Central memory CD8-positive, alpha-beta T cell (primary cell): ENCODE measurements at places on chromosomes 3 and 15.

DNA sequence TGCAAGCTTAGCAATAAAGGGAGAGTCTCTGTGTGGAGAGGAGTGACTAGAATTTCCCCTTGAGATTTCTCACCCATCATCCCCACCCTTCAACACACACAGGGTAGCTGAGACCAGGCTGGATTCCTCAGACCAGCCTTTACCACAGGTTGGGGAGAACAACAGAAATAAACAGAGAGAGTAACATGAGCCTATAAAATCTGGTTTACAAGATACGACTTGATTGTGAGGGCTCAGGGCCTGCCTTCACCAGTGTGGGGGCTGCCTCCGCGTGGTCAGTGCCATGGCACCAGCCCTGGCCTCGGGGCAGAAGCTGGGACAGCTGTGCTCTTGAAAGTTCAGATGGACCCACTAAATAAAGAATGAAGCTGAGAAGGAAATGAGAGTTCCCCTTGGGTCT is 14.6 kb upstream of the MAGEF1 start:
- DNase-seq = no peak

- no peak for DNase-seq
Observed at GRCh38 chr3:42394579-42395288, 15.7 kb downstream of the LYZL4 start.

- DNase-seq = no peak
Observed at GRCh38 chr15:91974321-91974720, 120.8 kb downstream of the SLCO3A1 start.

DNA sequence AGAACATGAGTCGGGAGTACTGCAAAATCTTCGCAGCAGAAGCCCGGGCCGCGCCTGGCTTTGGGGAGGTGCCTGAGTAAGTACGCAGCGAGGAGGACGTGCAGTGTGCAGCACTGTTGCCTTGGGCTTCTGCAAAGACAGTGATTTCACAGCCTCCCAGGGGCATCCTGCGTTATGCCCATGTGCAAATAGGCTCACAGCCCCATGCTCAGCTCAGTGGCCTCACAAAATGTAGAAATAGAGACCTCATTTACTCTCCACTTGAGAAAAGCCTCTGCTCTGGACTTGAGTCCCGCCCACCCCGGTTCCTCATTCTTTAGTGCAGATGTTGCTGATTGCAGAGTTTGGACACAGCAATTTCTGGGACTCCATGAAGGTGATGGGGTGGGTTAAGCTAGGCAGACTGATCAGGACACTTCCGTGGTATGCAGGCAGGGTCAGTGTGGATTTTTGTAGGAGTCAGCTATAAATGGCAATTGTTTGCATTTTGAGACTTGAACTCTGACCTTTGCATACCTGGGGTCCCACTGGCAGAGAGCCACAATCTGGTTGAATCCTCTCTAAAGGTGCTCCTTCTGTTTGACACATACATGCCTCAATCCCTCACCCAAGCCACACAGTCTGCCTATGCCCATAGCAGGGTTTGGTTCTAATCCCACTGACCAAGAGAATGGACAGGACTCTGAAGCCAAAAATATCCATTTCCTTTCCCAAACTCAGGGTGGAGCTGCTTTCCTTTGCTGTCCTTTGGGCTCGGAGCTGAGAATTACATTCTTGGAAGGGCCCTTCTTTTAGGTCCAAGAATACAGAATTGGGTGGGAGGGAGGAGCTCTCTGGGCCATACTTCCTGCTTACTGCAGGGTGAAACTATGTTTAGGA is 20.7 kb upstream of the SLC28A1 start:
- DNase-seq = no peak

- no peak for DNase-seq
Observed at GRCh38 chr3:19190602-19191001, 42.3 kb downstream of the KCNH8 start.

DNA sequence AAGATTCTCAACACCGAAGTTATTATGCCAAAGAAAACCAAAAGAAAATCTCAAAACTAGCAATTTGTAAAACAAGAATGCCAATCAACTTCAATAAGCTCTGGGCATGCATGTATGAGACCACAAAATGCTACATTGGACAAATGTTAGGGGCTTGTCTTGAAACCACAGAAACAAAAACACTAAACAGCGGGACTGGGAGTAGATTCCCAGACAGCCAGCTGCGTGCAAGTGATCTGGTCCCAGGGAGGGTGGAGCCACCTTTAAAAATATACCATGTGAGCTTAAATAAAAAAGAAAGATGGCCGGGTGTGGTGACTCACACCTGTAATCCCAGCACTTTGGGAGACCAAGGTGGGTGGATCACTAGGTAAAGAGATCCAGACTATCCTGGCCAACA is 163.6 kb upstream of the PRICKLE2 start:
- DNase-seq = no peak

- no peak for DNase-seq
Observed at GRCh38 chr3:87626546-87626945, 350.2 kb upstream of the POU1F1 start.

- no peak for DNase-seq
Observed at GRCh38 chr3:128060473-128061381, 8.5 kb downstream of the SEC61A1 start.
